ENCODE measurements at places on chromosomes 5 and 9.

DNA sequence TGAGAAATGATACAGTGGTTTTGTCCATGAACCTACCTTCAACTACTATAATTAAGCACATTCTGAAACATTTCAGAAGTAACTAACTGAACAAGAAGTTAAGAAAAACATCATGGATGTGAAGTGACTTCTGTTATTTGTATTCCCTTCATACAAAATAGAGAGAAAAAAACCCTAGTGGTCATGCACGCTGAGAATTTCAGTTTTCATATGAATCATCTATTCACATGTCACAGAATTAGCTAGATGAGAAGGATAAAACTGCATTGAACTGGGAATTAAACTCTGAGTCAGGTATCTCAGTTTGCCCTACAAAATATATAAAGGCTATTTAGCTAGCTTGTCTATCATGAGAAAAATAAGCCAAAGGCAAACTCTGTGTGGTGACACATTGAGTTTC is 451.8 kb upstream of the FTMT start:
- no peak for DNase-seq

DNA sequence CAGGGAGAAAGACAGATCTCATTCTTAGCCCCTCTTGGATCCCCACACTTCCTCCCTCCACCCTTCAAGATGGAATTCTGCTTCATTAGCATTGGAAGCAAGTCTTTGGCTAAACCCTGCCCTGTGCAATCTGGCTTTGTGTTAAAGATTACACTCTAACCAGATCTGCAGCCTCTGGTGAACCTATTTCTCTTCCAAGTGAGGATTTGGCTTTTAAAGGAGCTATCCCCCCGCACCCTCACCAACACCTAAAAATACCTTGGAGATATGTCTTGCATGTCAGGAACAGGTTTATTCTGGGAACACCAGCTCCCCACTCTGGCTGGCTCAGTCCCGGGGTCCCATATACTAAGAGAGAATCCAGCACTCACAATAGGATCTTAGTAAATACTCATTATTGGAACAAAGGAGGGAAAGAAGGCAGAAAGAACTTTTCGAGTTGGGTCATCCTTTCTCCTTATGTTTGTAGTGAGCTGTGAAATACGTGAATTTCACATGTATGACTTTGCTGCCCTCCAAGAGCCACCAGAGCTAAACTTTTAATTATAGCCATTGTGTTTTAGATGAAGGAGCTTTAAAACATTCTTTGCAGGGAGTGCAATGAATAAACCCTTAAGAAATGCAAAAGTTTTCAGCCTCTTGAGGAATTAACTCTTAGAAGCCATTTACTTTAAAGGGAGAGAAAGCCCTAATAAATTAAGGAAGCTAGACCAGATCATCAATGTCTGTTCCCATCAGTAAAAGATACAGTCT is 53.7 kb upstream of the HRH2 start:
- DNase-seq: no peak

- DNase-seq: no peak
These were observed 192.3 kb downstream of the PALM2AKAP2 start for GRCh38 chr9:109972026-109972882.

- DNase-seq: no peak
These were observed 1295.6 kb upstream of the CDH6 start for GRCh38 chr5:29897916-29898315.

DNA sequence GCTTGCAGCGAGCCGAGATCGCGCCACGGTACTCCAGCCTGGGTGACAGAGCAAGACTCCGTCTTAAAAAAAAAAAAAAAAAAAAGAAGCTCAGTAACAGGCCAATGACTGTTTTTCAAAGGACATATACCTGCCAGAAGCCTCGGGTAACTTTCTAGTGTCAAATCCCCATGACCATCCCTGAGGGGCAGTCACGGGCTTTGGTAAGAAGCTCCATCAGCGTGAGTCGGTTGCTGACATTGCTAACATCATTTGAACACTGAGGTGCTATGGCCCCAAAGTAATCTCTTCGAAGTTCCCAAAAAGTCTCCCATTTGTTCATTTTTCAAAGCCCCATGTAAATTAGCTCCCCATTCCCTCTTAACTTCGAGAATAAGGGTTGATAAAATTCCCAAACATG is 11.6 kb downstream of the NAIP start:
- DNase-seq: peak; percentile 7

- no peak for DNase-seq
These were observed 32.5 kb downstream of the FAM169A start for GRCh38 chr5:74833537-74834266.

GRCh38 chr9:107534510-107535078 is 45.0 kb upstream of the KLF4 start:
- DNase-seq: no peak

GRCh38 chr9:77975806-77976205 is 55.8 kb downstream of the GNAQ start:
- no peak for DNase-seq

DNA sequence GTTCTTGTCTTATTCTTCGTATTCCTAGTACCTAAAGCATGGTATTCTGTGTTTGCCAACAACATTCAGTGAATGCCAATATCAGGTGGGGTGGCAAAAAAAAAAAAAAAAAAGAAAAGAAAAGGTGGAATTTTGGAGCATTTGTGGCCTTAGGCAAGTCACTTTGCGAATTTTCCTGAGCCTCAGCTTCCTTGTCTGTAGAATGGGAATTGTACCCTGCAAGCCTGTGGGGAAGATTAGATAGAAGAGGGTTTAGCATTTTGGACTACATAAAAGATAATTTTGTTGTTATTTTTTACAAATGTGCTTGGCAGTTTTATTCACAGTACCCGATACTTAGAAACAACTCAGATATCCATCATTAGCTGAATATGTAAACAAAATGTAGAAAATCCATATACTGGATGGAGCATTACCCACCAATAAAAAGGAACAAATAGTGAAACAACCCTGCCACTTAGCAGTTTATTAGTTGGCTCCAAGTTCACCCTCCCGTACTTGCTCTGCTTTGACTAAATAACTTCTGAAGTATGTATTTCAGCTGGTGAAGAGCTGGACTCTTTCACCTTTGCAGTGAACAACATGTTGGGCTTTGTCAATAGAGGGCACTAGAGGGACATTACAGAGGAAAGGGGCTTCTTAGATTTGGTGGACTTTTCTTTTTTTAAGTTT is 13.6 kb downstream of the UBE2D2 start:
- no peak for DNase-seq

DNA sequence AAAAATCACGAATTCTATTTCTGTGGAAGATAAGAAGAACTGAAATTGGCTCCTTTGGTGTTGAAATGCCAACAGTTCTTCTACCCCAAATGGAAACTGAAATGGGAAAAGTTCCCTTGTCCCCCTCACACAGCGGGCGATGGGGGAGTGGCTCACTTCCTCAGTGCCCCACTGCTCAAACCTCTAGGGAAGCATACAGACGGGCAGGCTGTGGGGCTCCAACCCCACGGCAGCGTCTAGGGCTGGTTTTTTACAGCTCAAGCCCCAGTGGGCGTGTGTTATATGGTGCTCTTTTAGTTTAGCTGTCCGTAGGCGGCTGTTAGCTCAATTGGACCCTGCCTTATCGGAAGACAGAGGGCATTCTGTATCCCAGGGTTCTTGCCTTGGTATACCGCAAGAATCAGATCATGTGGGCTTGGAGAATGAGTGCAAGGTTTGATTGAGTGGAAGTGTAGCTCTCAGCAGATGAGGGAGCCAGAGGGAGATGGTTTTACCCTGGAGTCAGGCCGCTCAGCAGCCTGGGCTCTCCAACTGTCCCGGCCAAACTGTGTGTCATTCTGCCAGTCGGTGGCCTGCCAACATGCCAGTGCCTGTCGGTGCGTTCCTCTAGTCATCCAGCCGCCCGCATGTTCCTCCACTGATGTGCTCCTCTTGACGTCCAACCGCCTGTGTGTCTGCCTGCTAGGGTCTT is 166.3 kb upstream of the ZNF608 start:
- DNase-seq: no peak

GRCh38 chr9:88501086-88501485 is 33.9 kb upstream of the NXNL2 start:
- DNase-seq: no peak

GRCh38 chr5:149445739-149446369 is 66.8 kb upstream of the IL17B start:
- DNase-seq: peak; percentile 62

GRCh38 chr5:86461169-86461956 is 156.4 kb upstream of the COX7C start:
- no peak for DNase-seq

DNA sequence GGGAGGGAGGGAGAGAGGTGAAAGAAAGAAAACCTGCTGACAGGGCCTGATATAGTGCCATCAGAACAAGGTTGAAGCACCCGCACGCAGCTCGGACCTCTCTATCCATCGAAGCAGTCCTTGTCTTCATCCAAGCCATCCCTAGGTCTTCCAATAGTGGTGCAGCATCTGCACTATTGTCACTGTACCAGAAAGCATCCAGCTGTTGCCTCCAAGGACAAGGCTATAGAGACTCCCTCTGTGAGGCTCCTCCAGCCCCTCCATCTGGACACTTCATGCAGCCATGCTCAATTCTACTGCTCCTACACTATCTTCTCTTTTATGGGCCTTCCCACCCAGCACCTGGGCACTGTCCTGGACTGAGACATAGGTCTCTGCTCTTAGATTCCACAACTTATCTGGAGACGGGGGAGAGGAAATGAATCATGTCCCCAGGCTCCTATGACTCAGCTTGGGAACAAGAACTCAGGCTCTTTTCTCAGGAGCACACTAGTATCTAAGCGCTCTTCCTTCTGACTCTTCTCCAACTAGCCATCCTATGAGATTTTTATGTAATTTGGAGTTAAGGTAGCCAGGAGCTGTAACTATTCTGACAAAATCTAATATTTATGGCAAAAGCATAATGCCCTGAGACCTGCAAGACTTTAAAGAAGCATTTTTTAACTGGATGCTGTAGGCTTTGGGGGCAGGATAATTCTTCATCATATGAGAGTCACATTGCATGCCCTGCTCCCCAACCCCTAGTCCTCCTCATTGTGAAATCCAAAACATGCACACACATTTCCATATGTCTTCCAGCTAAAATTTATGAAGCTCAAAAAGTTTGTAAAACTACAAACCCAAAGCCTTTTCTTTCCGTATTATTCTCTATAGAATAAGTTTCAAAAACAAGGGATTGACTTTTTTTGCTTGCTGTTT is 446.8 kb downstream of the CCDC171 start:
- DNase-seq: no peak

- DNase-seq: no peak
These were observed 36.0 kb upstream of the IL7R start for GRCh38 chr5:35820735-35821134.

DNA sequence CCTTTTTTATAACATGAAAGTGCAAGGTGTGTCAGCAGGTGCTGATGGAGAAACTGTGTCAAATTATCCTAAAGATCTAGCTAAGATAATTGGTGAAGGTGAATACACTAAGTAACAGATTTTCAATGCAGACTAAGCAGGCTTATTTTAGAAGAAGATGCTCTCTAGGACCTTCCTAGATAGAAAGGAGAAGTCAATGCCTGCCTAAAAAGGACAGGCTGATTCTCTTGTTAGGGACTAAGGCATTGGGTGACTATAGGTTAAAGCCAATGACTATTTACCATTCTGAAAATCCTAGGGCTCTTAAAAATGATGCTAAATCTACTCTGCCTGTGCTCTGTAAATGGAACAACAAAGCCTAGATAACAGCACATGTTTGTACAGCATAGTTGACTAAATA is 1682.4 kb downstream of the MAT2B start:
- no peak for DNase-seq

DNA sequence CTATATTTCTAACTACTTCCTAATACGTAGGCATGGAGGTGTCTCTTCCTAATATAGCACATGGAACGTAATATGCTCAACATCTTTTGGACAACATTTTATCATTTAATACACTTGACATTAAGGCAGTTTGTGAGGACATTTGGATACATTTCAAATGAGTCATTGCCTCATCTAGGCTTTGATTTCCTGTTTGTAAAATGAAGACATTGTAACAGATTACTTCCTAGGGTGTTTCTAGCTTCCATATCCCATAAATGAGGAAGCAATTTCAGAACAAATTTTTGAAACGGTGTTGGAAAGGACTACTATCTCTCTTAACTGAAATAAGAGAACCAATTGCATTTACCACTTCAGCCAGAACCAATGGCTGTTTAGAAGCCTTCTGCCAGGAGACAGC is 38.7 kb downstream of the SLC28A3 start:
- DNase-seq: no peak

GRCh38 chr5:82416512-82416911 is 138.4 kb upstream of the RPS23 start:
- DNase-seq: no peak

DNA sequence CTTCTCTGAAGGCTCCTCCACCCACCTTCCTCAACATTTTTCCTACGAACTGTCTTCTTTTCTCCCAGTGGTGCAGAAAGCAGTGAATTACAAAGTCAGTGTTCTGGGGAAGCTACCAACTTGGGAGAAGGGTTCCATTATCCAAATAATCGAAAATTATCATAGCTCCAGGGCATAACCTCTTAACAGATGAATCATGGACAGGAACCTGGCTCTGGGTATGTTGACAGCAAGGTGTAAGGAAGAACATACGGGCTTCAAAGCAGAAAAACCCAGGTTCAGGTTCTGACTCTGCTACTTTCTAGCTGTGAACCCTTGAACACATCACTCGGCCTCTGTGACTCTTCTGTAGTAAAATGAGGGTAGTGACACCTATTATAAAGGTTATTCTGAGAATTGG is 351.3 kb downstream of the ENC1 start:
- no peak for DNase-seq

DNA sequence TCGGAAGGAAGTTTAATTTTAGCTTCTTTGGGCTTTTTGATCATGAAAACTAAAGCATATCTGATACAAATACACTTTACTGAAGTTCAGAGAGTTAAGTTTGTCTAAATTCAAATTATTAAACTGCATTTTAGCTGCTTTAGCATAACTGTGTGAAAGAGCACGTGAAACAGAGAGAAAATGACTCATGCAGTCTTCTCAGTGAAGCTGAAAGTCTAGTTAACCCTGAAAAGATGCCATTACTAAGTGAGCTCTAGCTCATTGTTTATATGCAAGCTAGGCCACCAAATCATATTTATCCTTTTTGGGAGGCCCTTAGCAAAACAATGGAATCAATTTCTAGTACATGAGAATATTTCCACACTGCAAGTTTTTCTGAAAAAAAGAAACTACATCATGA is 27.6 kb downstream of the TPD52L3 start:
- no peak for DNase-seq

GRCh38 chr5:149141224-149141956 is at the start of gene ABLIM3:
TSS of gene ABLIM3 (plus strand) at chr5:149141493. CDS start at chr5:149142096, 603 bp downstream.
- peak; percentile 84 for DNase-seq

GRCh38 chr9:120863833-120864232 is 13.2 kb downstream of the PHF19 start:
- DNase-seq: peak; percentile 55

- DNase-seq: peak; percentile 30
These were observed 101.6 kb upstream of the SSBP2 start for GRCh38 chr5:81852291-81853029.

- DNase-seq: no peak
These were observed 45.1 kb upstream of the GLIS3 start for GRCh38 chr9:4344946-4345345.
